ENCODE measurements at places on chromosomes 5 and 9.
A peak's percentile ranks its signal among the peaks of the same experiment; 100 is the strongest.

DNA sequence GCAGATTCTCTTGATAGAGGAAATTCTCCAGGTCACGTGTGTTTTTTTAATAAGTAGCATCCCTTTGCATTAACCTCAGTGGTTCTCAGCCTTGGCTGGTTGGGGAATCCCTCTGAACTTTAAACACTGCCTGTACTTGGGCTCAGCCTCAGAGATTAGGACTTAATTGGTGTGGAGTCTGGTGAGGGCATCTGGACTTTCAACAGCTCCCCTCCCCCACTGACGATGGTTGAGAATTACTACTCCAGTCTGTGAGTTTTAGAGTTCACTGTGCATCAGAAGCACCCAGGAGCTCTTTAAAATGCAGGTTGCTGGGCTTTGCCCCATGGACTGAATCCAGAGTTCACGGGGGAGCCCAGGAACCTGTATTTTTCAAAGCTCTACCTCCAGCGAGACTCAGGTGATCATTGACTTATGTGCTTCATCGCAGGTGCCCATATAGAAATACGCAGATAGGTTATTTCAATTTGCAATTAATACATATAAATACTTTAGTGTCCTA is 71.4 kb downstream of the DAPK1 start:
- no peak for DNase-seq

GRCh38 chr9:95879591-95879990 is 4.1 kb downstream of the ERCC6L2 start:
- no peak for DNase-seq

GRCh38 chr9:17330097-17330496 is 195.3 kb downstream of the CNTLN start:
- no peak for DNase-seq

- DNase-seq: no peak
Measured at GRCh38 chr5:166862581-166862980, 1428.9 kb upstream of the WWC1 start.

- no peak for DNase-seq
Measured at GRCh38 chr5:101539315-101539714, 636.2 kb upstream of the ST8SIA4 start.

DNA sequence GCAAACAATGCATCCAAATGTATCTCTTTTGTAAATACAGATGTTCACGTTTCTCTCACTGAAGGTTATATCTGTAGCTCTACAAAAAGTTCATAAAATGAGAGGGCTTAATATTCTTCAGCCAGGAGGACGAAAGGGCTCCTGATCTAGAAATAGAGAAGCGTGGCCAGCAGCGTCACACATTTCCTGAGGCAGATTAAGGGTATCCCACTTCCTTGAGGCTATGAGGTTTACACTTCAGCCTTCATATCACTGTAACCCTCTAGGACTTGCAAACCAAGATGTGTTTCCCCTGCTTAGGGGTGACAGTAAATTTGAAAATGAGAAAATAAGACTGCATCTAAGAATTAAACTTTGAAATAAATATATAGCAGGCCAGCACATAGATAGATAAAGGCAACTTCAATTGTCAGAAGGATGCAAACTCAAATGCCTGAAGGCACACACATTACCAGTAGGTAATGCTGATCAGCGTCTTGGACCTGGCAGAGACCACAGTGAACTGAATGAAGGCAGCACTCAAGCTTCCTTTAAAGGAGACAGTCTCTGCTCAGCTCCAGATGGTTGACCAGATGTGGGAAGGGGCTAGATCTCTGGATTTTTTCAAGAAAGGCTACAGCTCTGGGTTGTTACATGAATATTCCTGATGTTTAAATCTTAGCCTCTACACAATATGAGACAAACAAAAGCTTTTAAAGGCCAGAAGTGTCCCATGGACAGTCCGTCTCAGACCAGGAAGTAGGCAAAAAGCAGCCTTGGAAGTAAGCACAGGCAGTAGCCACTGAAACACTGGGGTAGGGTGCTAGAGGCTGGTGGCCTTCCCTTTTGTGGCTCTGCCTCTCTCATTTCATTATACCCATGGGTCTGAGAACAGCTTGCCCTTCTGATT is 197.7 kb downstream of the MCTP1 start:
- no peak for DNase-seq

DNA sequence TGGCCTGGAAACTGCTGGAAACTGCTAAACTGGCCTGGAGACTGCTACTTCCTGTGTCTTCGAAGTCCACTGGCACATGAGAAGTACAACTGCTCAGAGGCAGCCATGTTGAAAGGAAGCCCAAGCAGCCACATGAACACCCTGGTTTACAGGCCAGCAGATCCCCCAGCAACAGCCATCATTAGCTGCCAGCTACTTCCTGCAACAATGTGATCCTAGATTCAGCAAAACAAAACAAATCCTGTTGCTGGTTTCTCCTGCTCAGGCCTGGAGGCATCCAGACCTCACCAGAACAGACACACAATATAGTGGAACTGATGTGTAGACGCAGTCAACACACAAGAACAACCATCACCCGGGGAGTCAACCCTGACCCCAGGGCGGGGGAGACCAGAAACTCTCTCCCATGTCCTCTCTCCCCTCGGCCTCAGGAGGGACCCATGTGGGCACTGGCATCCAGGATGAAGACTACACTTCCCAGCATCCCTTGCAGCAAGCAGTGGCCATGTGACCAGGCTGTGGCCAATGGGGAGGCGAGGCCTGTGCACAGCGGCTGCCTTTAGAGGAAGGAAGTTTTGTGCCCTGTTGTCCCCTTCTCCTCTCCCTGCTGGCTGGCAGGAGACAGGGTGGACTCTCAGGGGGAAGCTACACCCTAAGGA is 9.2 kb upstream of the LCN15 start:
- DNase-seq: no peak

DNA sequence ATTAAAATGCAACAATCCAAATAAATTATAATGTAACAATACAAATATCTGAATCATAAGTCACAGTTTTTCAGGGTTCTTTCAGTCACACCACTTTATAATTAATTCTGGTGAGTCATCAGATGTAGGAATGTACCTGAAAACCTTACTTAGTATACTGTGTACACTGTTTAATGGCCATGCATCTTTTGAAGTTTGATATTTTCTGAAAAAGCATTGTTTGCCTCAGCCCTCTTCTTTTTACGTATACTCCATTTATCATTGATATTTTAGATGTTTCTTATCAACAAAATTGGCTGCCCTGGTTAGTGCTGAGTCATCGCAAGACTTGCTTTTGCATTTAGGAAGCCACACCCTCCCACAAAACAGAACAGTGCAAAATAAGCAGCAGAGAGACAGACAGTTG is 218.6 kb downstream of the PJA2 start:
- DNase-seq: no peak

GRCh38 chr5:112583166-112583565 is 154.5 kb upstream of the APC start:
- no peak for DNase-seq

DNA sequence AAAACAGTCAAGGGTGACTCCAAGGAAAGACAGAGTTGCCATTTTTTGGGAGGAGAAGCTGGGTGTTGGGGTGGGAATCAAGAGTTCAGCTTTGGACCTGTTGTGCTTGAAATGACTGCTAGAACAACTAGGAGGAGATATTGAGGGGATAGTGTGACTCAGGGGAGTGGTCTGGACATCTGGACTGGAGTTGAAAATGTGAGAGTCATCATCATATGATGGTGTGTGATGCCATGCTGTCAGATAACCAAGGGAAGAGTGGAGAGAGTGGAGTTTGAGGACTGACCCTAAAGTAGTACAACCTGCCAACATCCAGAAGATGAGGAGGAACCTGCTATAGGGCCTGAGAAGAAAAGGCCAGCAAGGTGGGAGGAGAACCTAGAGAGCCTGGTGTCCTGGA is 199.7 kb downstream of the ARHGEF28 start:
- DNase-seq: no peak

GRCh38 chr9:130051855-130052254 is 1.9 kb upstream of the GPR107 start:
- DNase-seq: no peak

DNA sequence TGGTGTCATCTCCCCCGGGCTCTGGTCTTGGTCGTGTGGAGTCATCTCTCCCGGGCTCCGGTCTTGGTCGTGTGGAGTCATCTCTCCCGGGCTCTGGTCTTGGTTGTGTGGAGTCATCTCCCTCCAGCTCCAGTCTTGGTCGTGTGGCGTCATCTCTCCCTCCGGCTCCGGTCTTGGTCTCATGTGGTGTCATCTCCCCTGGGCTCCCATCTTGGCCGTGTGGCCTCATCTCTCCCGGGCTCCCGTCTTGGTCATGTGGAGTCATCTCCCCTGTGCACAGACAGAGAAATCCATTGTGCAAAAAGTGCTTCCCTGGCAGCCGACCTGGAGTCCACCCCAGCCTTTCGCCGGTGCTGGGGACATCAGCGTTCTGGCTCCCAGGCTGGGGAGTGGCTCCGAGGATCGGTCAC is 91.1 kb upstream of the CACNA1B start:
- no peak for DNase-seq

- no peak for DNase-seq
Measured at GRCh38 chr5:175664723-175665122, 6.9 kb downstream of the HRH2 start.

GRCh38 chr9:81384911-81385310 is 304.4 kb downstream of the TLE1 start:
- DNase-seq: no peak

GRCh38 chr5:128695791-128696530 is 157.9 kb upstream of the FBN2 start:
- no peak for DNase-seq

DNA sequence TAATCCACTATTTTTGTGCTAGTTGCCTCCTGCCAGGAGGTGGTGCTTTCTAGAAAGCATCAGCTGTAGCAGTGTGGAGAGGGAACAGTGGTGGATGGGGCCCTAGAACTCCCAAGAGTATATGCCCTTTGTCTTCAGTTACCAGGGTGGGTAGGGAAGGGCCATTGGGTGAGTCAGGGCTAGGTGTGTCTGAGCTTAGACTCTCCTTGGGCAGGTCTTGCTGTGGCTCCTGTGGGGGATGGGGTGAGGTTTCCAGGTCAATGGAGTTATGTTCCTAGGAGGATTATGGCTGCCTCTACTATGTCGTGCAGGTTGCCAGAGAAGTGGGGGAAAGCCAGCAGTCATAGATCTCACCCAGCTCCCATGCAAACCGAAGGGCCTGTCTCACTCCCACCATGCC is 11.3 kb upstream of the ADAMTS12 start:
- DNase-seq: no peak

DNA sequence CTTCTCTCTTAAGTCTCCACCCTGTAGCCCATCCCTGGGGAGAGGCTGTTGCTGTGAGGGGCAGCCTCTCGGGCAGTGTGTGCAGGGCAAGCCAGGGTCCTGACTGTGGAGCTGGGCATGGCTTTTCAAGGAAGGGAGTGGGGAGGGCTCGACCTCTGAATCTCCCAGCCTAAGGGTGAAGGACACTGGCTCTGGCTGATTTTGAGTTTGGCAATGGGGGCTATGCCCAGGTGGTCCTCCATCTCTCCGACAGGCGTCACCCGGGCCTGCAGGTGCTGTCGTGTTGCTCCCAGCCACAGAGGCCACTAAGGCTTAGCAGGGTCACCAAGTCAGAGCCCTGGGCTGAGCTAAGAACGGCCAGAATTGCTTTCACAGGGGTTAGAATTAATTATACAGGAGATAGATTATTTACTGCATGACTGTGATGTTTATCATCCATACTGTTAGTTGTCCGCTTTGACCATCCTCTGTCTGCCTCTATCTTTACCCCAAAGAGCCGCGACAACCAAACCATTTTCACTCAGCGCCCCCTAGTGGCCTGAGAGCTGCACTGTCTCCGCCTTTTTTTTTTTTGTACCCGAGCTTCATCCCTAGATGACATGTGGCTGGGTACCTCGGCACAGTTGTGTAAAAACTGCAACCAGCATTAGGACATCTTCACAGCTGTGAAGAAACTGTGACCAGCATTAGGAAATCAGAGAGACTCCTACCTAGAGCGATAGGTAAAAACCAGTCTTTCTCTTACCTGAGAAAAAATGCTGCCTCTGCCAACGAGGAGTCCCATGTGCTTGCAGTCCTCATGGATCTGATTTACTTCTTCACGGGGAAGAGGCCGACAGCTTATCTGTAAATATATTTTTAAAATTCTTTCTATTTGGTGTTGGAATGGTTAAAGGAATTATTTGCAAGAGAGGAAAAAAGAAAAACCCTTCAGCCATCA is 44.5 kb downstream of the AGXT2 start:
- DNase-seq: peak; percentile 55

GRCh38 chr5:36530215-36530614 is 76.2 kb upstream of the SLC1A3 start:
- no peak for DNase-seq

DNA sequence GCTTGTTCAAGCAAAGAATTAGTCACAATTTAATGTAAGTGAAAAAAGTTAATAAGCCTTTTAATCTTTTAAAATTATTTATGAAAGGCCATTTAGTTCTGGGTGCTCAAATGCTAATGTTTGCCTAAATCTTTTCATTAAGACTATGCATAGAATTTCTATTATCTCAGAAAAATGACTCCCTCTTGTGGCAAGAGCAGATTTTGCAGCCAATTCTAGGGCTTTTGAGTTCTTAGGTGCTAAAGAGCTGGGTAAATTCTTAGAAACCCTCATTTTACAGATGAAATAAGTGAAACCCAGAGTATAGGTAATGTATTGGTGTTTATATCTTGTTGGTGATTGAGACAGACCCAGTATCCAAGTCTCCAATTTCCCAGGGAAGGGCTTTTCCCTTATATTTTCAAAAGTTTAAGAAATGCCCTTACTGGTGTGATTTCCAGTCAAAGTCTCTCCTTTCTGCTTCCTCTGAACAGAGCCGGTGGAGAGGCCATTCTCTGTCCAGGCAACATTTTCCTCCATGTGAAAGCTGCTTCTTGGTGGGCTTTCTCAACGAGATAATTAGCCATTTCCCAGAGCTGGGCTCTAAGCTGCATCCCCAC is 24.1 kb upstream of the PCSK5 start:
- DNase-seq: no peak

DNA sequence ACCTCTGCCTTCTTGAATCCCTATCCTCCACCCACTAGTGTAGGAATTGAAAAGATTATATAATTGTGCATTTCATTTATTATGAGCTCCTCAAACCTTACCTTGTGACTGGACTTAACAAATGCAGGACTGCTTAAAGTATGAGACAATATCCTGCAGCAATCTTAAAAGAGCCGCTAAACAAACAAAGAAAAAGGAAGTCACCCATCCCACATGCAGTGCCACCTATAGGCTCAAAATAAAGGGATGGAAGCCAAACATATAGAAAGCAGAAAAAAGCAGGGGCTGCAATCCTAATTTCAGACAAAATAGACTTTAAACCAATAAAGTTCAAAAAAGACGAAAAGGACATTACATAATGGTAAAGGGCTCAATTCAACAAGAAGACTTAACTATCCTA is 8.7 kb downstream of the PCAT7 start:
- DNase-seq: no peak

Measured in T-helper 2 cell treated with Interferon-gamma antibody and Interleukin-4, amounts not matched to agents 5 μg/mL and 100 μg/mL, for 36 hours (primary cell).